CD4-positive, alpha-beta T cell treated with Interleukin-15 for 4 hours (primary cell): ENCODE measurements at places on chromosomes 12 and 14.

DNA sequence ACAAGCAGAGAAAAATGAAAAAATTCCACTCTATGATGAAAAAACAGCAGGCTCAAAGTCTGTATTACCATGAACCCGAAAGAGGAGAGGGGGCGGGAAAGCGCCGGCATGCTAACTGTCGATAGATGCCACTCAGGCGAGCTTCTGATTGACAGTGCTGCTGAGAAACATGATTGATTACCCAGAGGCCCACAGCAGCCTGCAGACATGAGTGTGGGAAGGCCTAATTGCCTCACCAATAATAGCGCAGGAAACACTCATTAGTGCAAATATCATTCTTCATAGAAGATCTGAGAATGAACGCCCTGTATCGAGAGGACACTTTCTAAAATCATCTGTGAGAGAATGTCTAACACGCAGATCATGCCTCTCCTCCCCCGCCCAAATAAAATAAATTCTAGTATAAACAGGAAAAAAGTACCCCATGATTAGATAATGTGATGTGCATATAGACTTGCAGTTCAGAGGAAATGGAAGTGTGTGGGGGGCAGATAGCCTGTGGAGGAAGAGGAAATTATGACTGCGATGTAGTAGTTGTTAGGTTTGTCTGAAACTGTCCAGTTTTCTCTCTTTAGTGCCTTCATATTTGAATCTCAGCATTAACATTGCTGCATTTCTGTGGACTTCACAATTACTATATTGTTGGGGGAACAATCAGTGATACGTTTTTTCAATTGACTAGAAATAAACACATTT is 15.6 kb downstream of the TPH2 start:
- DNase-seq: no peak

GRCh38 chr12:6630736-6631135 is 5.0 kb downstream of the LPAR5 start:
- DNase-seq: no peak

GRCh38 chr12:107225635-107226034 is 132.3 kb upstream of the CRY1 start:
- no peak for DNase-seq

DNA sequence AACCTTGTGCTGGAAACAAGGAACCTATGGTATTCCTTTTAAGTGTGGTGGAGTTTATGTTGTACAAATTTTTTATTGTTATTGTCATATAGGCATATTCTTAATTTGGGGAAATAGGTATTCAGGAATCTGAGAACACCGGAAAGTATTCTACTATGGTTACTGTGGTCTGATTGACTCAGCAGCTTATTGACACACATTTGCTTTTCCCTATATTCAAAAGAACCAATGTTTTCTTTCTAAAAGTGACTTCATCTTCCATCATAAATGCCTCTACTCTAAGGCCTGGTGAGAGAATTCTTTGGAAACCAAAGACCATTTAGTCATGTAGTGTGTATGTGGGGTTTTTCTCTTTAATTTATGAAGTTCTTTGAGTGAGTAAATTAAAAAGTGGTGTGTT is 474.8 kb downstream of the TMTC2 start:
- no peak for DNase-seq

- DNase-seq: peak; percentile 14
These were observed 15.8 kb upstream of the HVCN1 start for GRCh38 chr12:110704750-110705149.

GRCh38 chr14:36022765-36023410 is 153.6 kb downstream of the PTCSC3 start:
- no peak for DNase-seq
